ENCODE measurements at places on chromosomes 16 and 17.

DNA sequence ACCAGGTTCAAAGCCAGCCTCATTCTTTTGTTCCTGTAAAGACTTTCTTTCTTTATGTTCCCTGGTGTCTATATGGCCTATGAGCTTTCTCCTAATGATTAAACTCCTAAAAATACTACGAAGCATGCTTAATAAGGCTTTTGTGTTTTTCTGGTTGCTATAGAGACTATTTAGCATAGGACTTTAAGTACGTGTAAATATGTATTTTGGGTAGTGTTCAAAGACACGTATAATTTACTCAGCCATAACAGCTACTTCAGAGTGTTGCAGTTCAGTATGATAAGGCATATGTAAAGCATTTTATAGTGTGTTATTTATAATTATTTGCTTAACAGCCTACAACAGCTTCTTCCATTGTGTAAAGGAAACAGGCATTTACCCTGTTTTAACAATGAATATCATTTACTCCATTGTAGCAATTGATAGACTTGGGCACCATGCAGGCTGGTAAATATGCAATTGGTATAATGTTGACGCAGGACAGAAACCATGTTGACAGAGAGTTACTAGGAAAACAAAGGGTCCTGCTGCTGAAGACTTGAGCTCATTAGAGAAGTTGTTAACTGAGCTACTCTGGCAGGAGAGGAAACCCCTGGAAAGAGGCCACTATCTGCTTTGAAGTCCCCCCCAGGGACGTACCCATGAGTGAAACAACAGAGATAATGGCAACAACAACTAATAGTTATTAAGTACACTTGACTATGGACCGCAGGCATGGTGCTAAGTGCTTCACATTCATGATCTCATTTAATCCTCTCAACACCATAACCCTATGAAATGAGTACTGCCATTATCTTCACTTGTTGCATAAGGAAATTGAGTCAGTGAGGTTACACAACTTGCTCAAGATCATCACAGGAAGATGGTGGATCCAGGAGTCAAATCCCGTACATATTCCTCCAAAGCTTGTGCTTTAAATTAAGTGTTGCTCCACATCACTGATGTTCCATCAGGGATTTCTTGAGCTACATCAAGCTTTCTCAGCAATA, 342.2 kb upstream of the DYNLRB2 start:
- DNase-seq, result no peak

DNA sequence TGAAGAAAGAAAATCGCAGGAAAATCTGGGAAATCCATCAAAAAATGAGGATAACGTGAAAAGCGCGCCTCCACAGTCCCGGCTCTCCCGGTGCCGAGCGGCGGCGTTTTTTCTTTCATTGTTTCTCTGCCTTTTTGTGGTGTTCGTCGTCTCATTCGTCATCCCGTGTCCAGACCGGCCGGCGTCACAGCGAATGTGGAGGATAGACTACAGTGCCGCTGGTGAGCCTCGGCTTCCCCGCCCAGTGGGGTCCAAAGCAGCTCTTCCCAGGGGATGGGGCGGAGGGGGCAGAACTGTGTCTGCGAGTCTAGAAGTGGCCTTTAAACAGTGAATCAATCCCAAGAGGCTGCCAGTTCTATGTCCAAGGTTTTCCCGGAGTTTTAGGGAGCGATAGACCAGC, 19.8 kb downstream of the FAM234A start:
- no peak for DNase-seq

- DNase-seq, result no peak
Measured at GRCh38 chr16:1639282-1639681, 27.1 kb downstream of the CRAMP1 start.

GRCh38 chr17:16329519-16330271, 23.6 kb downstream of the CENPV start:
- no peak for DNase-seq

GRCh38 chr16:89484923-89485679, 5.3 kb downstream of the ANKRD11 start:
- DNase-seq, result peak; percentile 43

DNA sequence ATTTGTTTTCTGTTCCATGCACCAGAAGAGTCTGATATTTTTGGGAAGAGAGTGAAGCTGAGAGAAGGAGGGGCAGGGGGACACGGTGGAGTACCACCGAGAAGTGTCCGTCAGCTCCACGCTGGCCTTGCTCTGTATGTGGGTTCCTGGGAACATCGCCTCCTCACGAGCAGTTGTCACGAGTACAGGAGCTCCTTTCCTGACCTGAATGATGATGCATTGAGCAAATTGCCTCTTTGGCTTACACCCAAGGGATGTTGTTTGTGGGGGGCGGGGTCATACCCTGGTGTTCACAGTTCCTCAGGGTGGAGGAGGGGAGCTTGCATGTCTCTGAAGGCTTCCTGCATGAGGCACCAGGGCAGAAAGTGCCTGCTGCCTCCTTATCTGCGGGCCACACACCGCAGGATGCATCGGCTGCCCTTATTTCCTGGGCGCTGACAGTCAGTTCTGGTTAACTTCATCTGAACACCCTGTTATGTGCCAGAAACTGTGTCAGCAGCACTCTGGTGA, 36.2 kb downstream of the RGS9 start:
- DNase-seq, result peak; percentile 85

DNA sequence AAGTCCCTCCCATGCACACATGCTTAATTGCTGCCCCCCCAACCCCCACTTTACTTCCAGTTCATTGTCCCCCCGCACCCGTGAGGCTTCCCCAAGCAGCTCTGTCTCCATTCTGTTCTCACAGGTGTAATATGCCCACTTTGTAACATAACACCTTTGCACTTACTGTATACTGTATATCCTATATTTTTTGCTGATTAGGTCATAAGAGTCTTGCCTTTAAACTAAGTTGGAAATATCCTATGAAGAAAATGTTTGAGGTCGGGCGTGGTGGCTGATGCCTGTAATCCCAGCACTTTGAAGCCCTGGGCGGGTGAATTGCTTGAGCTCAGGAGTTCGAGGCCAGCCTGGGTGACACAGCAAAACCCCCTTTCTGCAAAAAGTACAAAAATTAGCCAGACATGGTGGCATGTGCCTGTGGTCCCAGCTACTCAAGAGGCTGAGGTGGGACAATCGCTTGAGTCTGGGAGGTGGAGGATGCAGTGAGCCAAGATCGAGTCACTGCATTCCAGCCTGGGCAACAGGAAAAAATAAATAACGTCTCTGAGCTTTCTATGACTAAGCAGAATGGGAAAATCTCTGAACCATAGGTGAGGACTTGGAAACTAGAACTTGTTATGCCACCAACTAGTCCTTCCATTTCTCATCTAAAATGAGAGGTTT, 76.1 kb downstream of the TNRC6C start:
- no peak for DNase-seq

GRCh38 chr17:46898364-46898763, 24.6 kb upstream of the GOSR2 start:
- DNase-seq, result no peak

- DNase-seq, result no peak
Measured at GRCh38 chr17:55458287-55458900, 36.8 kb upstream of the MMD start.

DNA sequence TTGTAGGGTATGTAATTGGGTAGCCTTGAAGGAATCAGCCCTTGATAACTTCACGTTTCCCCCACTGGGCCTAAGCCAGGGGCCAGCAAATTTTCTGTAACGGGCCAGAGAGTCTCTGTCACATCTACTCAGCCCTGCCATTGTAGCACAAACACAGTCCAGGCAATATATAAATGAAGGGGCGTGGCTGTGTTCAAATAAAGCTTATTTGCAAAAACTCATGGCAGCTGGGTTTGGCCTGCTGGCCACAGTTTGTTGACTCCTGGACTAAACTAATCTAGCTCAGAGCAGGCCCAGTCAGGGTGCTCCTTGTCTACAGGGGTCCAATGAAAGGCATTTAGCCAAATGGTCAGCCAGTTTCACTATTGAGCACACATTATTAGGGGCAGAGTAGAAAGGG, 141.6 kb downstream of the CCDC182 start:
- no peak for DNase-seq

GRCh38 chr16:85781695-85782370, 17.5 kb downstream of the EMC8 start:
- DNase-seq, result no peak

GRCh38 chr17:69620363-69620762, 205.9 kb downstream of the MAP2K6 start:
- DNase-seq, result no peak

DNA sequence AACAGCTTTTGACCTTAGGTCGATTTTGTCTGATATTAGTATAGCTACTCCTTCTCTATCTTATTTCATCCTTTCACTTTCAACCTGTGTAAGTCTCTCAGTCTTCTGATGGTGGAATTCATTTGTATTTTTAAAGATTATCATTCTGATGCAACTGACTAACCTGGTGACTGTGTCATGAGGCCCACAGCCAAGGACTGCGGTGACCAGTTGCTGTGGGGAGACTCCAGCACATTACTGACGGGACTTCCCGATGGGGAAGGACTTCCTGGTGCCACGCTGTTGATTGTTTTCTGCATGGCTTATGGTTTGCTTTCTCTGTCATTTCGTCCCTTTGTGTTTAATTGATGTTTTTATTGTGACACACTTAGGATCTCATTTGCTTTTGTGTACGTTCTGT, 34.2 kb downstream of the RMI2 start:
- no peak for DNase-seq

DNA sequence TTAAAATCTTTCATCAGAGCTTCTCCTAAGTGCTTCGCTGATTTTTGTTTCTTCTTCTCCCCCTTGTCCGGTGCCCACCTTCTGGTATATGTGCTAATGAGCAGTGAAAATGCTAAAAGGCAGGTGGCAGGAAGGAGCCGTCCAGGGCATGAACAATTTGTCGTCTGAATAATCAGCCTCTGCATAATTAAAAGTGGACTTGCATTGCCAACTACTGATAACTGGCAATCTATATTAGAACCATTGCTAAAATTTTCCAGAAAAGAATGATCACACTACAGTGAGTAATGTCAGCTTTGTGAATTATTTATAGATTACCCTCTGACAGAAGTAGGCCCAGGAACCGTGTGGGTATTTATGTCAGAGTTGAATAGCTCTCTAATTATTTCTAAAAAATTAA, 28.1 kb downstream of the SERPINF1 start:
- no peak for DNase-seq

GRCh38 chr17:30199600-30199999, 35.9 kb downstream of the SLC6A4 start:
- no peak for DNase-seq

- DNase-seq, result no peak
Measured at GRCh38 chr17:77266213-77266612, 125.4 kb downstream of the SEC14L1 start.

DNA sequence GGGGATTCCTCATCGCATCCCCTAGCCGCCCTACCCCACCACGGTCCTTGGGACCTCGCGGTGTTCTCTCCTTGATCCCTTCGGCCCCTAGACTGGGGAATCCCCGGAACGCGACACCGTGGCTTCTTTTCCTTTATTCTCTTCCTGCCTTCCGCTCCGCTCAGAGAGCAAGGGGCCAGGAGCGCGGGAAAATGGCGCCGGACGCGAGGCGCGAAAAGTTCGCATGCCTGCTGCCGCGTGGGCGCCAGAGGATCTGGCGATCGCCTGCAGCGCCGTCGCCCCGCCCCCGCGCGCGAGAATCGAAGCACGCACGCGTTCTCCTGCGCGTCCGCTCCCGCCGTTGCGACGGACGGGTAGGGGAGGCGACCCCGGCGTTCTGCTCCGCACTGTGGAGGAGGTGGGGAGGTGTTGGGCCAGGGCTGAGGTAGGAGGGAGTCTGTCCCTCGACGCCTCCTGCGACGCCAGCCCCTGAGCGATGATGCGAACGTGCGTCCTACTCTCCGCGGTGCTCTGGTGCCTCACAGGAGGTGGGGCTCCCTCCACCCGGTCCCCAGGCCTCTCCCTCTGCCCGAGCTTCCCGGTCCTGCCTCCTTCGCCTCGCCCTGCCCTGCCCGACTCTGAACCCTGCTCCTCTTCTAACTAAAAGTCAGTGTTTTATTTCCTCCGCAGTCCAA, at the start of gene ZPBP2:
Gene ZPBP2, plus strand, starts transcription at position 323 of the 674 bp plus-strand sequence. Its CDS starts 153 bp downstream, at position 476.
- no peak for DNase-seq

- no peak for DNase-seq
Measured at GRCh38 chr17:45104497-45104896, 27.8 kb downstream of the PLCD3 start.

- no peak for DNase-seq
Measured at GRCh38 chr16:86466696-86467406, 43.5 kb upstream of the FOXF1 start.

DNA sequence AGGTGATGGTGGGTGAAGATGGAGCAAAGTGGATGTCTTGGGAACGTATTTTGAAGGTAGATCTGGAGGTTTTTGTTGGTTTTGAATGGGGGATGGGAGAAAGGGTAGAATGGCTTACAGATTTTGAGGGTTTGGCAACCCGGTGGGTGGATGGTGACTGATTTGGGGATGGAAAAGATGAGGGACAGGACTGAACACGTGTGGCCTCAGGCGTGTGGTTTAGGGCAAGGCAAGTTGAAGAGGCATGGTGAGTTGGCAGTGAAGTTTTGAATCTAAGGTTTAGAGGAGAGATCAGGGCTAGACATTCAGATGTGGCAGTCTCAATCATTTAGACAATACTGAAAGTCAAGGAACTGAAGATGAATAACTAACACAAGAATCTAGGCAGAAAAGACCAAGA, 5.0 kb upstream of the DCTPP1 start:
- DNase-seq, result no peak

DNA sequence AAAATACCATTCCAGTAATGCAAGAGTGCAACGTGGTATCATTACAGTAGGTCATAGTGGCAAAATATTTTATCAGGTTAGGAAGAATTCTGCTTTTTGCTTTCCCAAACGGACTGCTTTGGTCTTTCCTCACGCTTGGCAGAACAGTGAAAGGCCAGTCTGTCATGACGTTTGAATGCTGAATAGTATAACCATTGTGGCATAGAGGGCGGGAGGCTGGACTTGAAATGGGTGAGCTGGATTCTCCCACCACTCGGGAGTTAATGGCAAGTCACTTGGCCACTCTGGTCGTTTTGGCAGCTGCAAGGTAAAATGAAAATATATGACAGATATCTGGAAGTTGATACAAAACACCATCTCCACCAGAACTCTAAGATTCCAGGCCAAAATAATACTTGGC, 391.2 kb downstream of the MAF start:
- DNase-seq, result no peak

GRCh38 chr17:78933025-78933958, 8.1 kb upstream of the TIMP2 start:
- DNase-seq, result no peak

DNA sequence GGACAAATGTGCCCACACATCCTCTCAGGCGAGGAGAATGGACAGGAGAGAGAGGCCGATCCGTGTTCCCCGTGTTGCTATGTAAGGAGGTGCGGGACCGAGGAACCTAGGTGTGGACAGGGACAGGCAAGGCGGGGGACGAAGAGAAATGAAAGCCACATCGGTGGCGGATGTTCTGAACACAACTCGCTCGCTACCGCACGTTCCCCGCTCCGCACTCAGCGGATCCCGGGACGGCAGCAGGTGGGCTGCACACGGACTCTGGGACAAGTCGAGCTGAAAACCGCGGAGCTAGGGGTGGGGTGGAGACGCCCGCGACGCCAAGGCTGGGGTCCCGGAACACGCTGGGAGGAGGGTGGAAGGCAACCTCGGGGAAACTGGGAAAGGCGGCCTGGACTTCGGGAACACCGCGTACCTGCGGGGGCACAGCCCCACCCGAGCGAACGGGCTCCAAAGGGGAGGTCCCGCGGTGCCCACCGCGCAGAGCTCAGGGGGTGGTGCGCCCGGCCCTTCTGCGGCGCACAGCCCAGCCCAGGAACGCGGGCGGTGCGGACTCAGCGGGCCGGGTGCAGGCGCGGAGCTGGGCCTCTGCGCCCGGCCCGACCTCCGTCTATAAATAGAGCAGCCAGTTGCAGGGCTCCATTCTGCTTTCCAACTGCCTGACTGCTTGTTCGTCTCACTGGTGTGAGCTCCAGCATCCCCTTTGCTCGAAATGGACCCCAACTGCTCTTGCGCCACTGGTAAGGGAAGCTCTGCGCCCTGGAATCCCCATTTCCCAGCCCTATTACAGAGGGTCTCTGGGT, at the start of gene MT1E:
Gene MT1E, plus strand, starts transcription at position 642 of the 803 bp plus-strand sequence. Its CDS starts 71 bp downstream, at position 713.
- no peak for DNase-seq
